MG63 (cell line): ENCODE measurements at places on chromosomes 1 and 21.
A peak's percentile ranks its signal among the peaks of the same experiment; 100 is the strongest.

DNA sequence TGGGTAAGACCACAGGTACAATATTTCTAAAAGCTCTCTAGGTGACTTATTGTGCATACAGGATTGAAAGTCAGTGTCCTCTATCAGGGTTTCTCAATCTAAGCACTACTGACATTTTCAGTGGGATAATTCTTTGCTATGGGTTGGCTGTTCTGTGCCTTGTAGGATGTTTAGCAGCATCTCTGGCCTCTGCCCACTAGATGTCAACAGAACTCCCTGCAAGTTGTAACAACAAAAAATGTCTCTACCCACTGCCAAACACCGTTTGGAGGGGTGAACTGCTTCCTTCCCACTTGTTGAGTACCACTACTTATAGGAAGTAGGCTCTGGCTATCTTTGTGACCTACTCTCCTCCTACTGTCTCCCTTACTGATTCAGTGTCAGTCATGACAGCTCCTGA lies 90.1 kb upstream of the ZRANB2 start:
- no peak for DNase-seq

- no peak for DNase-seq
These were observed 41.8 kb downstream of the CDCP2 start for GRCh38 chr1:54110996-54111395.

- no peak for DNase-seq
These were observed 498.4 kb upstream of the USP24 start for GRCh38 chr1:55713516-55713915.

GRCh38 chr1:236185687-236186086 lies 43.3 kb downstream of the GPR137B start:
- no peak for DNase-seq

DNA sequence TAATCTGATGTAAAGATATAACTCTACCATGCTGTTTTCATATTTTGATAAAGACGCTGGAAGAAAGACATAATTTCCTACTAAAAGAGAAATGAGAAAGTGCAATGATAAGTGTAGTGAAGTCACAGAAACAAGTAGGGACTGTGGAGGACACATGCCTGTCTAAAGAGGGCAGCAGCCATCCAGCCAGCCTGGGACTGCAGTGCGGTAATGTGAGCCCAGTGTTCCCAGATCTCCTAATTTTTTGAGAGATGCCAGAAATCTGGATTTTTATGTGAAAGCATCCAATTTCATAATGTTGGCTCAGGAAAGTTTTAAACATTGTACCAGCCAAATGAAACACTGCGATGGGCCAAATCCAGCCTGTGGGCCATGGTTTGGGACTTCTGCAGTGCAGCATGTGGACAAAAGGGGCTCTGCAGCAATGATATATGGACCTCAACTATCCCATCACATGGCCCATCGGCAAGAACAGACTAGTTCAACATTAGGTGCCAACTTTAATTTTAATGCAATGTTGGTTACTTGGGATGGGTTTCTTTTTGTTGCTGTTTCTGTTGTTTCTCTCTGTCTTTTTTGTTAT lies 329.5 kb downstream of the LTN1 start:
- DNase-seq: no peak

DNA sequence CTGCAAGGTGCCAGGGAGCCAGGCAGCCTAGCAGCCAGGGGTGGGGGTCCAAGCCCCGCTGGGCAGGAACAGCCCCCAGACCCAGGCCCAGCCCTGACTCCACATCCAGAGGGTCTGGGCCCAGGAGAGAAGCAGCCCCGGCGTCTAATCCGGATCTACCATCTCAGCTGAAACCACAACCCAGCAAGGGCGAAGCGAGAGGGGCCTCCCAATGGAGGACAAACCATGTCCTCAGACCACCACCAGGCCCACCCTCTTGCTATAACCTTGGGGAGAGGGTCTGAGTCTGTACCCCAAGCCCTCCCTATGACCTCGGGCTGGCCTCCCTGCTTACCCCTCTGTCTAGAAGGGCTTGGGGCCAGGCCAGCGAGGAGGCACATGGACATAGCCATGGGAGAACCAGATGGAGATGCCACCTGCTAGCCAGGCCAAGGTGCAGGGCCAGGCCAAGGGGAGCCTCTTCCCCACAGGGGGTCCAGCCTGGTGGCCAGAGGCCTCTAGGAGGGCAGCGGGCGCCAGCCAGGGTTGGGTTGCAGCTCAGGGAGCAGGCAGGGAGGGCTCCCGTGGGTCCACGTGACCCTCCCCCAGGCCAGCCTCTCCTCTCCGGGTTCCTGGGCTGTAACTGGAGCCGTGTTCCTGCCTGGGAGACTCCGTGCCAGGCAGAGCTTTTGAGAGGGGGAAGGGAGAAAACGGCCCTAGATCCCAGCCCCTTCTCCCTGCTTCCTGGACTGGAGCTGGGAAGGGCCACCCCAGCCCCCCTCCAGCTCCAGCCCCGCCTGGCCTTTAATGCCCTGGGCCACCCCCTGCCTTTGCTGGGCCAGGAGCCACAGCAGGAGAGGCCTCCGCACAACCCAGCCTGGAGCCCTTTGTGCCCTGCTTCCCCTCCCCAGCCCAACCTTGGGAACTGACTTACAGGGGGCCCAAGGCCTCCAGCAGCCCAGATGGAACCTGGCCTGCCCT lies 2.5 kb downstream of the WNT9A start:
- DNase-seq: peak; percentile 83

- DNase-seq: peak; percentile 6
These were observed 22.6 kb upstream of the RAB3GAP2 start for GRCh38 chr1:220294846-220295301.

DNA sequence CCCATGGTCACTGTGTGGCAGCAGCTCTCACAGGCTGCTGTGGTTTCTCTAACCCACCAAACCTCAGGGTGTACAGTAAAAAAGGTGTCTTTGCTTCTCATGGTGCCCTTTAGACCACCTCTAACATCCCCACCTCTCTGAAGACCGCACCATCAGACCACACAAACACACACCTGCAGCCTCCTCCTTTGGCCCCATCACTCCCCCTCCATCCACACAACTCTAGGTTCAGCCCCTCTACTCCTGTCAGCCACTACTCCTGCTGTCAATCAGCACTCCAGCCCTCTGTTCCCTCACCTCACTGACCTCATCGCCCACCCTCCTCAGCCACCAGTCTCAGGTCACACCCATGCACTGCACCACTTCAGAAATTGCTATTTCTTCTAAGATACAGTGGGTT lies 7.5 kb downstream of the ZNF692 start:
- DNase-seq: no peak

DNA sequence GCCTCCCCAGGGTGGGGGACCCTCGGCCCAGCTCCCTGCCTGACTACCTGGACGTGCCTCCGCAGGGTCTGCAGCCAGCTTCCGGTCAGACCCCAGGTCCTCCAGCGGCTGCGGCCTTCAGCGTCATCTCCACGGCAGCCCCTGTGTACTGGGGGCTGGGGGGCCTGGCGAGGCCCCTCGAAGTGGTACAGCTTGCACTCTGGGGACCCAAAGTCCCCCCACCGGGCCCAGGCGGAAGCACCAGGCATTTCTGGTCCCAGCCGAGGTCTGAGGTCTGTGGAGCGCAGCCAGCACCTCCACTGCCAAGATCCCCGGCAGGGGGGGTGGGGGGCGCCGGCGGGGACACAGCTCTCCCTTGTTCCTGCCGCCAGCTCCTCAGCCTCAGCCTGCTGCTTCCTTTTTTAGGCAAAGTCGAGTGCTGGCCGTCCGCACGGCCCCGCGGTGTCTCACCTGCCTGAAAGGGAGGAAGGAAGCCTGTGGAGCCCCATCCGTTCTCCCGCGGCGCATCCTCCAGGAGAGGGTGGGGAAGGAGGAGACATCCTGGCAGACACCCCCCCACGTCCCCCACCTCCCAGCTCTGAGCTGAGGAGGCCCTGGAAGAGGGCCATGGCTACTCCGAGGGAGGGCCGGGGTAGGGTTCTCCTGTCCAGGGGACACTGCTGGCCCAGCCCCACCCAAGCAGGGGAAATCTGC lies 1.2 kb upstream of the VWA1 start:
- no peak for DNase-seq

GRCh38 chr1:245673881-245674414 lies 519.2 kb downstream of the KIF26B start:
- no peak for DNase-seq
